ENCODE measurements at places on chromosomes 12 and 14.

- DNase-seq = no peak
Observed at GRCh38 chr14:59037086-59037485, 151.4 kb upstream of the DAAM1 start.

GRCh38 chr14:22656945-22657731 is 13.0 kb upstream of the OR6J1 start:
- DNase-seq = no peak

DNA sequence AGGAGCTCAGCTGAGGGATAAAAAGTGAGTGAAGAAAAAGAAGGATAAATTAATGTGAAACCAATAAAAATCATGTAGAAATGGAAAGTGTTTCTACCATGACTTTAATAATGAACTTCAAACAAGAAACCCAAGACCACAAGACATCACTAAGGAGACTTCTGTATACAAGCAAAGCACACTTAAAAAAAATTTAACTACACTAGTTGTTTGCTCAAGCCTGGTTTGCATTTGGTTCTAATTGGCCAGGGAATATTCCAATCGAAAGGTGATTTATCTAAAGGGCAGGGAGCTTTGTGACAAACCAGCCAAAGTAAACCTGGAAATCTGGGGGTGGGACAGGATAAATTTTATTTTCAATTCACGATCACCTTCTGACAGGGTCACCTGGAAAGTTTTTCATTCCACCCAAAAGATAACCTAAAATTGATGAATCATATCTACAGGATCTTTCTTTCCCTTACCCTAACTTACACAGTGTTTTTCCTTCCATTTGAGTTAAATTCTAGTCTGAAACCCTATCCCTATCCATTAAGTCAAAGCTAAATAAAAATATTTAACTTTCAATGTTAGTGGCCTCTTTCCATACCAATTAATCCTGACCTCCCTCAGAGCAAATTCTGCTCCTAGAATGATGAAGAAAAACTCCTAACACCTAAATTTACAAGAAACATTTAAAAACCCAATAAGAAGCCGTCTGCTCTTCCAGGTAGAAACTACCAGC is 2.6 kb downstream of the EGLN3 start:
- DNase-seq = no peak

DNA sequence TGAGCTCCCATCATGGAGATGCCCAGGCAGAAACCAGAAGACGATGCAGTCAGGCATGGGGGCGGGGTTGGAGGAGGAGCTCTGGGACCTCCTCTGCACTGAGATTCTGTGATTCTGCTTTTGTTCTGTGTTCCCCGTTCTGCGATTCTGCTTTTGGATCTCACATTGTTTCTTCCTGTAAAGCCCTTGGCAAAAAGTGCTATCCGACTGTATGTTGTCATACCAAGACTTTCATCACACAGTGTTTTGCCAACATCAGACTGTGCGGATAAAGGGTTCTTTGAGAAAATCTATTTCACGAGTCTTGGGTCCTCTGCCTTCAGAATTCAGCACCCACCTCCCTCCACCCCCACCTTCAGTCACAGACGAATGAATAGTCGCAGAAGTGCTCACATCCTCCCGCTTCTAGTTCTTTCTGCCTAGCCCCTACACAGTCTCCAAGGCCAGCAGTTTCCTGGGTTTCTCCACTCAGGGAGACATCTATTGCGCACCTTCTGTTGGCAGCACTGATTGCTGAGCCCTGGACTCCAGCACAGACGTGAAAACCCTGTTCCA is 24.7 kb upstream of the PWP1 start:
- no peak for DNase-seq

- no peak for DNase-seq
Observed at GRCh38 chr14:88233915-88234314, 89.2 kb downstream of the KCNK10 start.

GRCh38 chr14:24692382-24693352 is 58.7 kb upstream of the GZMB start:
- DNase-seq = peak; percentile 42

DNA sequence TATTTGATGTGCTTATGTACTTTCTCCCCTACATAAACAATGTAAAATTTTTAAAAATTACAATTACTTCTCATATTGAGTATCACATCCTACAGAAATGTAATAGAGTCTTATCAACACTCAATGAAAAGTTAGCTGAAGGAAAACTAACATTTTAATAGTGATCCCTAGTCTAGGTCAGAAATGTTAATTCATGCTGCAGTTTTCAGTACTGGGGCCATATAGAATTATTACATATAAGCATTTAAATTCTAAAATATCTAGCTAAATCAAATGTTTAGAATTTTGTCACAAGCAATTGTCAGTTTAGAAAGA is 37.8 kb downstream of the SLC6A15 start:
- no peak for DNase-seq

GRCh38 chr12:109462868-109463692 is 14.0 kb downstream of the KCTD10 start:
- DNase-seq = no peak

DNA sequence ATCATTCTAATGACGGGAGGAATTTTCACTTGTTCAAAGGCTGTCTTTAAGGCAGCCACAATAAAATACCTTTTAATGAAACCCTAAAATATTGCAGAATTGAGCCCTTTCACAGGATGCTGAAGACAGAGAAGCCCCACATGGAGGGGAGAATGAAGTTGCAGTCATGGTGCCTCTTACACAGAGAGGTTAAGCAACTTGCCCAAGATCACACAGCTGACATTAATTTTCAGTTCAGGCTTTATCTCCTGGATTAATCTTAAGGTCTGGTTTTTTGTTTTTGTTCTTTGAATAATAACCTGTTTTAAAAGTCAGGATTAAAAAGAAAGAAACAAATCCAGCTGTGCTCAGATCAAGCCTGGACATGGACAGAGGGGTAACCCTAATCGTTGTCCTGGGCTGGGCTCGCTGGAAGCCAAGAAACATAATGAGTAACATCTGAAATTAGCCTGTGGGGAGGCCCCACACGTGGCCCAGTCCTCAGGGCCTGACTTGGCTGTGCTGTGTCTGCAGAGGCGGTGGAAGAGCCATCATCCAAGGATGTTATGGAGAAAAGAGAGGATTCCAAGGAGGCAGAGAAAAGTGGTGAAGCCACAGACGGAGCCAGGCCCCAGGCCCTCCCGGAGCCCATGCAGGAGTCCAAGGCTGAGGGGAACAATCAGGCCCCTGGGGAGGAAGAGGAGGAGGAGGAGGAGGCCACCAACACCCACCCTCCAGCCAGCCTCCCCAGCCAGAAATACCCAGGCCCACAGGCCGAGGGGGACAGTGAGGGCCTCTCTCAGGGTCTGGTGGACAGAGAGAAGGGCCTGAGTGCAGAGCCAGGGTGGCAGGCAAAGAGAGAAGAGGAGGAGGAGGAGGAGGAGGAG is 8.0 kb downstream of the CHGA start:
- no peak for DNase-seq

GRCh38 chr14:90454041-90455000 is 57.5 kb downstream of the CALM1 start:
- no peak for DNase-seq

DNA sequence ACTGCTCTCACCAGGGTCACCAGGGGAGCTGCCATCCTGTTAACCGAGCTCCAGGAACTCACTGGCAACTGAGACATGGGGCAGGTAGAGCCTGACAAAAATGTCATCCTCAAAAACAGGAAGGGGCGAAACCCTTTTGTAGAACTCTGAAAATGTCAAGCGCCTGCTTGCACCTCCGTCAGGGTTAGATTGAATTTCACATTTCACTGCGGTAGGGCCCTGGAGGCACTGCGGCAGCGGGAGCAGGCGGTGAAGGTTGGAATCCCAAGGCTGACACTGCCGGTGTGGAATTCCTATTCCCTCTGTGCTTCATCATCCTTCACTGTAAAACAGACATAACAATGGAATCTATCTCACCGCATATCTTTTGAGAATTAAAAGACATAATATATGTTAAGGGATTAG is 142.8 kb upstream of the TMCC3 start:
- DNase-seq = no peak

DNA sequence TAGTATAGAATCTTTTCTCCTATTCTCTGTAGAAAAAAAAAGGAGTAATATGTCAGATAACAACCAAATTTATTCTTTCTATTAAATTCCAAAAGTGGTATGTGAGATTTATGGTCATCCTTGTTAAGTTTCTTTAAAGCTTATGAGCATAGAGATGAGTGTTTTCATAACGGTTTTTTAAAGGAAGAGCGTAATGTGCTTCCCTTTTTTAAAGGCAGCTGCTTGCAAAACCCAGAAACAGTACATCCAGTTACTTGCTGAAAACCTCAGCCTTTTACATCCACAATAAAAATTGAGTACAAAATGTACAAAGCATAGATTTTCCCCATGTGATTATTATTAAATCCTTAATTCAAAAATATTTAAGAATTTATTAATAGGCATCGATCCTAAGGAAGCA is 53.6 kb upstream of the CD163 start:
- DNase-seq = no peak

- peak; percentile 19 for DNase-seq
Observed at GRCh38 chr14:24426912-24427536, 2.4 kb downstream of the CBLN3 start.

- DNase-seq = no peak
Observed at GRCh38 chr12:74415633-74416032, 122.0 kb upstream of the ATXN7L3B start.

DNA sequence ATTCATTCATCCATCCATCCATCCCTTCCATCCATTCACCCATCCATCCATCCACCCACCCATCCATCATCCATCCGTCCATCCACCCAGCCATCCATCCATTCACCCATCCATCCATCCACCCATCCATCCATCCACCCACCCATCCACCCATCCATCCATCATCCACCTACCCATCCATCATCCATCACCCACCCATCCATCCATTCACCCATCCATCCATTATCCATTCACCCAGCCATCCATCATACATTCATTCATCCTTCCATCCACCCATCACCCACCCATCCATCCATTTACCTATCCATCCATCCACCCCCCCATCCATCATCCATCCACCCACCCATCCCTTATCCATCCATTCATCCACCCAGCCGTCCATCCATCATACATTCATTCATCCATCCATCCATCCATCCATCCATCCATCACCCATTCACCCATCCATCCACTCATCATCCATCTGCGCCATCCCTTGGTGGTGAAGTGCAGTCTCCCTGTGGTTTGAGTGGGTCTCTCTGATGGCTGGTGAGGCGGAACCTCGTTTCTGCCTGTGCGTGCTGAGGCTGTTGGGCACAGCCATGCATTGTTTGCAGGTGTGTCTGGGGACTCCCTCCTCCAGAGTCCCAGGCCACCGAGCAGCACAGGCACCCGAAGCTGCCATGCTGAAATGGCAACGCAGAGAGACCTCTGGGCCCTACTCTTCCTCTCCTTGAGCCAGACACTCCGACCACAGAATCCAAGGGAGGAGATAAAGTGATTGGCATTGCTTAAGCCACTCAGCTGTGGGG is 22.7 kb downstream of the NOC4L start:
- DNase-seq = no peak

Measured in stimulated activated CD4-positive, alpha-beta T cell treated with anti-CD3 and anti-CD28 coated beads, Interleukin-2, amount 100 ng/mL, for 24 hours (primary cell).